ENCODE measurements at places on chromosomes 12 and 14.

DNA sequence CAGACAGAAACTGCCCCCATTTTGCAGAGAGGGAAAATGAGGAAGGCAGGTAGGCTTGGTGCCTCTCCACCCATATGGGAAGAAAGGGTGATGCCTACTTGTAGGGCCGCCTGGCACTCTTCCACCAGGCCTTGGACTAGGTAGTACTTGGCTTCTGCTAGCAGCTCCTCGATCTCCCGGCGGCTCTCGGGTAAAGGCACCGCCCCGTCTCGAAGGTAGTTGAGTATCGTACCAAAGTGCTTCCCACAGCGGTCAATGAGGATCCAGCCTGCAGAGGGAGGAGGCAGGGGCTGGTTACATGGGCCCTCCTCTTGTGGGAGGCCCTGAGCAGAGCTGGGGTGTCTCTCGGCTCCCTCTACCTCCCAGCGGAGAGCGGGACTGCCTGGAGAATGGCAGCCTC, 16.6 kb downstream of the KCTD10 start:
- no peak for DNase-seq

DNA sequence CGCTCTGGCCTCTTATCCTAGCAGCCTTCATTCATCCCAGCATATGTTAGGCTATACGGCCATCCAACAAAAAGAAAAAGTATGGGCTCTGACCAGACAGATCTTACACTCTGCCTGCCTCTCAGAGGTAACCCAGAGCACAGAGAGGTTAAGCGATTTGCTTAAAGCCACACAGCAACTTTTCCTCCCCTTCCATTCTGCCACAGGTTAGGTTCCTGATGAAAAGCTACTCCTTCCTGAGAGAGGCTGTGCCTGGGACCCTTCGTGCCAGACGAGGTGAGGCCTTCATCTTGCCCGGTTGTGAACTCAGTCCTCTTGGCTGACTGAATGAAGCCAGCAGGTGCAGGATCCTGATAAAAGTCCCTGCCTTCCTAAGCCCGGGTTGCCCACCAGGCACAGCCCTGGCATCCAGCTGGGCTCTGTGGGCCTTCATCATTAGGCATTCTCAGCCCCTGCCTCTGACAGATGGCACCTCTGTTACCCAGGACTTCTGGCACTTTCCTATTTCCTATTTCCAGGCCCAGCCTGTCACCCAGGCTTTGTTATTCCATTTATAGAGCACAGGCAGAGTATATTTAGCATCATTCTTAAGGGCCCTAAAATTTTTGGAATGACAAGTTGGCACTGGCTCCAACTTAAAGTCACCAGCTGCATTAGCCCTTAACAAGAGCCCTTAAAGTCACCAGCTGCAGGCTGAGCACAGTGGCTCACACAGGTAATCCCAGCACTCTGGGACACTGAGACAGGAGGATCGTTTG, 12.8 kb downstream of the SOAT2 start:
- DNase-seq = no peak

DNA sequence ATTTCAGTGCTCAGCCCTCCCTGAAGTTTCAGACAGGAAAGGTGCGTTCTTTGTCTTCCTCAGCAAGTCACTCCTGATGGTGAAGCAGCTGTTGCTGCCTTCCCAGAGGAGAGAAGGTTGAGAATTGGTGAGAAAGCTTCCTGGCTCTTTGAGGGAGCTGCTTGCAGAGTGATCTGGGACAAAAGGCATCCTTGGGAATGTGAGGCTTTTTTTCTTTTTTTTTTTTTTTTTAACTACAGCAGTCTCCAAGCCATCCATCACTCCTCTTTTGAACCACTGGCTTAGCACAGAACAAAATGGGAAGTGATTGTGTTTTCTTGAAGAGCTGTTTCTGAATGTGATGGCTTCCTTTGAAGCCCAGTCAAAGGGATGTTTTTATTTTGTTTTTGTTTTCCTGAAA, 120.4 kb upstream of the LRIG3 start:
- DNase-seq = peak; percentile 88

GRCh38 chr14:69346710-69347109, 51.4 kb downstream of the ERH start:
- DNase-seq = no peak

DNA sequence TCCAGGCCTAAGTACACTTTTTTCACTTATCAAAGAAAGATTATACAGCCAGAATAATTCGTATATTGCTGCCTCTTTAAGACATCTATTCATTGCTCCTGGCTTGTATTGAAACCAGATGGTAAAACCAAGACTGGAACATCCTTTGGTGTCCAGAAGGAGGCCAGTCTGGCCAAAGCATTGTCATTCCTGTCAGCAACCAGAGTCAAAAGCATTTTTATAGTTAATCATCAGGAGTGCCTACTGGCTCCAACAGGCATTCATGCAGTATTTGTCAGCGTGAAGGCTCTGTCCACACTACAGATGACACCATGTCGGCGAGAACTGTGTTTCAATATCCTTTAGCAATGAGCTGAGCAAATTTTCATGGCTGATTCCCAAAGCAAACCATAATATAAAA, 118.0 kb upstream of the G2E3 start:
- DNase-seq = no peak

- DNase-seq = no peak
Observed at GRCh38 chr12:98561846-98562245, 31.6 kb upstream of the SLC25A3 start.

DNA sequence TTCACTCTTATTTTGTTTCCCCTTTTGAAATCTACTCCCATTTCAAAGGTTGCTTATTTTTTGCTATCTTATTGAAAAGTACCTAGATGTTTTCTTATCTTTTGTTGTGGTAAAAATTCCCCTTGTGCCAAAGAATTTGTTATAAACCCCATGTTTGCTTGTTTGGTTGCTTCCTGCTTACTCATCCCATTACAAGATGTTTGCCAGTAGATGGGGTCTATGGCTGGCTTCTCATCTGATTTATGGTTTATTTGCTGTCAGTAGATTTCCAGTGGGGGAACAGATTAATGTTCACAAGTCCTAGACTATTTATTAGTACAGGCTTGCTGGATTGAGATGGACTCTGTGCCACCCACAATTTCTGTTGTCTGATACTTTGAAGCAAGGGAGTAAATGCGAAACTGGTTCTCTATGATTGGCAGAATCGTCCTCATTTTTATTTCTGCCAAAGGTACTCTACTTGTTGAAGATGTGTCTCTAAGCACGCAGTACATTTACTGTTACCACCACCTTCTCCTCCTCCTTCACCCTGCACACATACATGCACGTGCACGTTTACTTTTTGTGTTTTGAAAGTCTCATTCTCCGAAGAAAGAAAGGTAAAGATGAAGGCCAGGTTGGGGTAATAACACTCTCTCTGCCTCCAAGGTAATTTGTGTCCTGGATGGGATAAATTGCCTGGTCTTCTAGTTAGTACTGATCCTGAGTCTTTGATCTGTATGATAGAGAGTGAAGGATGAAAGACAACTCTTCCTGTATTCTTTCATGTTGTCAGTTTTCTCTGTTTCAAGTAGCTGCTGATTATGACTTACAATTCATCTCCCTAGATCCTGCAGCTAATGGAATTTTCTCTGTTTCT, 117.2 kb upstream of the ATP2B1 start:
- peak; percentile 5 for DNase-seq

DNA sequence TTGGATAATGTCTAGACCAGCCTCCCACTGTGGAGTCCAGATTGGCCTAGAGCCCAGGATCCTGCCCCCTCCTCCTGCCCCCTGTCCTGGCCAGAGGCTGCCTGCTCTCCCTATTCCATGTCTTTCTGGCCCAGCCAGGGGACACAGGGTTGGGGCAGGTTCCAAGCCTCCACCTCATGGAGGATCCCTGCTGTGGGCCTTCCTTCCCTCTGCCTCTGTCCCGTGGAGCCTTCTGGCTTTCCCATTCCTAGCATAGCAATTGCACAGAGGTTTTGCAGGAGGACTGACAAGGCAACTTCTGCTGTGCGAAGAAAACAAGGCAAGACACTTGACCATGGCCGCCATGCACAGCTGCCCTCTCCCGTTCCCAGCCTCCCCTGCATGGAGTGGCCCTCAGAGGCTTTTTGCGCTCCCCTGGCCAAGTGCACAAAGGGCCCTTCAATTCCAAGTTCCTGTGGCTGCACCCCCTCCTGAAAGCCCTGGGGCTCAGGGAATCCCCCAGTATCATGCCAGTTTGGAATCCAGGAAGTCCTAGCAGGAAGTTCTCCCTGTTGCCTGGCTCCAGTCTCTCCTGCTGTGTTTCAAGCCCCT, 42.1 kb downstream of the KRT80 start:
- no peak for DNase-seq

DNA sequence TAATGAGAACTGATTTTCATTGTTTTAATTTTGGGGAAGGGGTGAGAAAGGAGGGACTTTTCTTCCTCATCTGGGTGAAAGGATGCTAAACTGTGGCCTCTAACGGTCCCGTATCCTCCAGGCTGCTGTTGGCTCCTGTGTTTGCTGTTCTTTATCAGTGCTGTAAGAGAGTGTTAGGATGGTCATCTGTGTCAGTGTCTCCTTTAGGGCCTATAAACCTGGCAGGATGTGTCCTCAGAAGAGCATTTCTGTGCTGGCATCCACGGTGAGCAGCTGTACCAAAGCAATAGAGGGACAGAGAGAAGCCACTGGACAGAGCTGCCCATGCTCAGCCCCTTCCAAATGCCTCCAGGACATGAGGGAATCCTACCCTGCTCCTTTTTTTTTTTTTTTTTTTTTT, 253.1 kb downstream of the ZFP36L1 start:
- DNase-seq = no peak

DNA sequence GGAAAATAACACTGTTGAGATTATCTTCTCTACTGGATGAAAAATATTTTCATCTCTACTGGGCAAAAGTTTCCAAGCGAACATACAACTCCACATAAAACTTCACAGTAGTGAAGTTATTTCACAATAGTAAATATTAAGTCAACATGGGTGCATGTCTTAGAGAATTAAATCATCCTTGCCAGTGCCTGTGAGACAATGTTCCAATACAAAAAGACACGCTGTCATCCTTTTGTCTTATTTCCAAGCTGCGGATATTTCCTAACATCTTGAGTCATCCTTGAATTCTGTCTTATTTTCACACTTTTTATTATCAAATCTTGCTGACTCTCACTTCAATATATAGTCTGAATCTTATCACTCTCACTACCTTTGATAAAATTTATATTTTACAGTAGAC, 142.9 kb upstream of the KITLG start:
- DNase-seq = peak; percentile 28

GRCh38 chr14:101775826-101776225, 14.3 kb downstream of the PPP2R5C start:
- DNase-seq = no peak

DNA sequence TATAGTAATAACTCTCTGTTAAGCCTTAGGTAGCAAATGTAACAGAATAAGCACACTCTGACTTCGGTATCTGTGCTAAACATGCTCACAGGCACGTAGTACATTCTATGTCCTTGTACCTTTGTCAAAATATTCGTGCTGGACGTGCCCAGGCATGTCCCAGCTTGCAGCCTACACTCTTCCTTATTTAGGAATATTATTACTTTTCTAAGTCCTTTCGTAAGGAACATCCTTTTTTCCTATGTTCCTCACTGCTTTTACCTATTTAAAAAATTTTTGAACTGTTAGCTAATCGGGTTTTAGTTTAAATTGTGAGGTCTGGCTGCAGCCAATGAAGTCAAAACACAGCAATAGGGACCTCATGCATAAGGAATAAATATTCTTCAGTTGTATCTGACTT, 24.1 kb upstream of the UBC start:
- no peak for DNase-seq

GRCh38 chr12:13149411-13149810, 45.9 kb upstream of the GSG1 start:
- no peak for DNase-seq

DNA sequence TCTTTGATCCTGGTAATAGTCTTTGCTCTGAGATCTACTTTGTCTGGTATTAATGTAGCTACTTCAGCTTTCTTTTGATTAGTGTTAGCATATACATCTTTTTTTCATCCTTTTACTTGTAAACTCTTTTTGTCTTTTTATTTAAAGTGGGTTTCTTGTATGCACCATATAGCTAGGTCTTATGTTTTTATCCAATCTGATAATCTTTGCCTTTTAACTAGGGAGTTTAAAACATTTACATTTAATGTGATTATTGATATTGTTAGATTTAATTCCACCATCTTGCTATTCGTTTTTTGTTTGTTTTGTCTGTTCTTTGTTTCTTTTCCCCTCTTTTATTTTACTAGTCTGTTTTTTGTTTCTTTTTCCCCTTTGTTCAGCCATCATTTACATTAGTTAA, 6.0 kb downstream of the CGRRF1 start:
- no peak for DNase-seq

GRCh38 chr14:96126783-96127271, 77.8 kb upstream of the BDKRB2 start:
- DNase-seq = no peak

- DNase-seq = no peak
Observed at GRCh38 chr12:118880720-118881493, 100.4 kb upstream of the SRRM4 start.

GRCh38 chr12:108109504-108109903, 19.6 kb upstream of the WSCD2 start:
- DNase-seq = no peak

- no peak for DNase-seq
Observed at GRCh38 chr14:39316830-39317553, 83.3 kb downstream of the MIA2 start.

GRCh38 chr12:59887178-59887577, 291.3 kb downstream of the SLC16A7 start:
- DNase-seq = no peak

DNA sequence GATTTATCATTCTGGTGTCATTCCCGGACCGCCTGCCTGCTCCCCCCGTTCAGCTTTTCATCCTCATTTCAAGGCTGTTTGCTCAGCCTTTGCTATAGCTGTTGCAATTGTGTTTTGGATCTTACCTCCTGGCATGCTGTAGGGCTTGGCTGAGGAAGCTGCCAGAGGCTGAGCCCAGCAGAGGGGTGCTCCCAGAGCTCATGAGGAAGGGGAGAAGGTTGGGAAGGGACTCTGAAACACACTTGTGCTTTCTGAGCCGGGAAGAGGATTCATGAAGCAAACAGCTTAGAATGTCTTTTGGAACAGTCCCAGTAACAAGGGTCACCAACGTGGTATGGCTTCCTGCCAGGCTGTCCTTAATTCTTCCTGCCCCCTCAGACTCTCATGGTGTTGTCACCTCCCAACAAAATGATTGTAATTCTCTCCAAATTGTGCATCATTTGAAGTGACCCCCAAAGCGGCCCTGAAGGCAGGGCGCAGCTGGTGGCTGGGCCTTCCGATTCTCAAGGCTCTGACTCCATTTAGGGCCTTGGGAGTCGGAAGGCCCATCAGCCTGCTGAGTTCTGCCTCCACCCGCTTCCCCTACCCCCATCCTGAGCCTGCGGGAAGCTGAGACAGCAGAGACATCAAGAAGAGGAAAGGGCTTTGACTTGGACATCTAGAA, 111.9 kb upstream of the ARHGAP5 start:
- DNase-seq = no peak

DNA sequence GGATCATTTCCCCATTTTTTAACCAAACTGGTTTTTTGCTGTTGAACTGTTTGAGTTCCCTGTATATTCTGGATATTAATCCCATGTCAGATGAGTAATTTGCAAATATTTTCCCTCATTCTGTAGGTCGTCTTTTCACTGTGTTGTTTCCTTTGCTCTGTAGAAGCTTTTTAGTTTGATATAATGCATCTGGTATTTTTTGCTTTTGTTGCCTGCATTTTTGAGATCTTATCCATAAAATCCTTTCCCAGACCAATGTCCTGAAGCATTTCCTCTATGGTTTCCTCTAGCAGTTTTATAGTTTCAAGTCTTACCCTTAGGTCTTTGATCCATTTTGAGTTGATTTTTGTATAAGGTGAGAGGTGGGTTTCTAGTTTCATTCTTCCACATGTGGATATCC, 71.3 kb downstream of the LRP6 start:
- DNase-seq = no peak

GRCh38 chr14:97942921-97943320, 1145.7 kb downstream of the VRK1 start:
- peak; percentile 16 for DNase-seq

- no peak for DNase-seq
Observed at GRCh38 chr14:27186048-27186447, 588.2 kb upstream of the NOVA1 start.

Data from fibroblast of skin of left quadriceps (primary cell).